ENCODE measurements at places on chromosomes 11 and 22.

GRCh38 chr22:32044913-32045312 is 1.9 kb downstream of the SLC5A1 start:
- no peak for DNase-seq

GRCh38 chr22:45934659-45935341 is 42.2 kb downstream of the WNT7B start:
- DNase-seq, result no peak

GRCh38 chr11:73072935-73073481 is 69.1 kb downstream of the FCHSD2 start:
- no peak for DNase-seq

DNA sequence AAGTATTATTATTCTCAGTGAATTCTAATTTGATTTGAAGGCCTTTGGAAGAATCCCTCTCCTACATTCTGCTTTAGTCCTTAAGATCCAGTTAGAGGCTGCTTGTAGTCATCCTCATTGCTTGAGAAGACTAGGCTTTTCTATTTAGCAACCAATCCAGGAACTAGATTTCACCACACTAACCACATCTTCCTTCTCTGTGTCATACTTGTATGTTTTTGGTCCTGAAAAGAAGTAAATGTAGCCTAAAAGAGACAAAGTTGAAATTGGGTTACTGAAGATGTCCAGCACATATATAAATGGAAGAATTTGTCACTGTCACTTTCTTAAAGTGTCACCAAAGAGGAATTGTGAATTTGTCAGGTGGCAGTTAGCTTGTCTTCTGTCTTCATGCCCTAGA is 46.6 kb upstream of the MMP7 start:
- DNase-seq, result no peak

GRCh38 chr11:95228081-95228749 is 2.8 kb downstream of the SESN3 start:
- no peak for DNase-seq

- DNase-seq, result no peak
These were observed 35.3 kb upstream of the SEPTIN5 start for GRCh38 chr22:19678949-19679521.

DNA sequence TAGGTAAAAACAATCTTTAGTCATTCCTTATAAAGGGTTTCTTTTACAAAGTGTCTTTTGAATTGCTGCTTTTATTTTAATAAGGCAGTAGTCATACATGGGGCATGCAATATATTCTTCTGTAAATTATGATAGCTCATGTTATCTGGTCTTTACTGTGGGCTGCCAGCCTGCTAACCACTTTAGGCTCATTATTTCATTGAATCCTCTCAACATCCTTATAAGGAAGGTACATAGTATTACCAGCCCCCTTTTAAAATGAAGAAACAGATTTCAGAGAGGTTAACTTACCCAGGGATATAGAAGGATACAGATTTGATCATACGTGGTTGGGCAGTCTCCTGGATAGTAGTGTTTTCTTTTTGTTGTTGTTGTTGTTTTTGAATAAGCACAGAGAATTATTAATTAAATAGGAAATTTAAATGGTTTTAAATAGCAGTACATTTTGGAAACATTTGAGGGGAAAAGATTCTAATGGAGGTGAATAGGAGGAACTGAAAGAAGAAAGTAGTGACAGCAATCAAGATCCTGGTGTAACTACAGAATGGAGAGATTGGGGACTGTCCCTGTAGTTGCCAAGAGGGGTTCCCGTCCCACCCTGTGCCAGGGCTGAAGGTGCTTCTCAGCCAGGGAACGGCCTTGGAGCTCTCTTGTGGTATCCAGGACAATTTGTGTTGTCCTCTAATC is 21.0 kb downstream of the SPECC1L start:
- no peak for DNase-seq

- no peak for DNase-seq
These were observed 6.7 kb downstream of the FBXO3 start for GRCh38 chr11:33767624-33768023.

DNA sequence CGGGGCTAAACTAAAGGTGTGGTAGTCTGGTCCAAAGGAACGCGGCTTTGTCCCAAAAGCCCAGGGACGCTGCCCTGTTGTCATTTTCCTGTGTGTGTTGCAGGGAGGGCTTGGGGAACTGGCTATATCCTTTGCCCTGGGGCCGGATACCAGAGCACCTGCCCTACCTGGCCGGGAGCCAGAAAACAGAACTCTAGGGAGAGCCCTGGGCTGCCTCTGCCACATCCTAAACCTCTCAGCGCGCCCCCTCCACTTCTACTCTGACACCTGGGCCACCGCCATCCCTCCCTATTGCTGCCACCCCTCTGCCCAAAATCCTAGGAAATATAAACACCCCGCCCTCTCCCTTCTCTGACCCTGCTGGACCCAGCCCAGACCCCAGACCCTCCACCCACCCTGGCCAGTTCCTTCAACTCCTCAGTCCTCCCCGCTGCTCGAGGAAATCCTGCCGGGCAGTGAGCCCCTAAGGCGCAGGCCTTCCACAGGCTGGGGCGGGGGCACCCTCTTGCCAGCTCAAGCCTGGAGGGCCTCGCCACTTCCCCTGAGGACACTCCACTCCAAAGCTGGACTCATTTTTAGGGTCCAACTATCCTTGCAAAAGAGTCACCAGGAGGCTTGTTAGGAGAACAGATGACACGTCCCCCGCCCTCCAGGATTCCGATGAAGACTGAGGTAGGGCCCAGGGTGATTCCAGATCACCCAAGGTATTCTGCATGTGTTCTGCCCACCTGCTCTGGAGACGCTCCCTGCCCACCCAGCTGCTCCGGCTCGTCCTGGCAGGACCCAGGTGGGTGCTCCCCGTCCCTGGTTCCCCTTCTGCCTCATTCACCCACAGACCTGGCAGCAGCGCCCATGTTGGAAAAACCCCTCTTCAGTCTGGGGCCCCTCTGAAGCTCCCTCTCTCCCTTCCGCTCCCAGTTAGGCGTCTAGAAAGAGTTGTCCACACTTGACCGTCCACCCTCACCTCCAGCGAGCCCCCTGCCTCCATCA is 12.2 kb downstream of the KCTD17 start:
- no peak for DNase-seq

GRCh38 chr22:24845041-24845898 is 39.3 kb downstream of the SGSM1 start:
- no peak for DNase-seq

- no peak for DNase-seq
These were observed 13.8 kb upstream of the MB start for GRCh38 chr22:35630891-35631290.

DNA sequence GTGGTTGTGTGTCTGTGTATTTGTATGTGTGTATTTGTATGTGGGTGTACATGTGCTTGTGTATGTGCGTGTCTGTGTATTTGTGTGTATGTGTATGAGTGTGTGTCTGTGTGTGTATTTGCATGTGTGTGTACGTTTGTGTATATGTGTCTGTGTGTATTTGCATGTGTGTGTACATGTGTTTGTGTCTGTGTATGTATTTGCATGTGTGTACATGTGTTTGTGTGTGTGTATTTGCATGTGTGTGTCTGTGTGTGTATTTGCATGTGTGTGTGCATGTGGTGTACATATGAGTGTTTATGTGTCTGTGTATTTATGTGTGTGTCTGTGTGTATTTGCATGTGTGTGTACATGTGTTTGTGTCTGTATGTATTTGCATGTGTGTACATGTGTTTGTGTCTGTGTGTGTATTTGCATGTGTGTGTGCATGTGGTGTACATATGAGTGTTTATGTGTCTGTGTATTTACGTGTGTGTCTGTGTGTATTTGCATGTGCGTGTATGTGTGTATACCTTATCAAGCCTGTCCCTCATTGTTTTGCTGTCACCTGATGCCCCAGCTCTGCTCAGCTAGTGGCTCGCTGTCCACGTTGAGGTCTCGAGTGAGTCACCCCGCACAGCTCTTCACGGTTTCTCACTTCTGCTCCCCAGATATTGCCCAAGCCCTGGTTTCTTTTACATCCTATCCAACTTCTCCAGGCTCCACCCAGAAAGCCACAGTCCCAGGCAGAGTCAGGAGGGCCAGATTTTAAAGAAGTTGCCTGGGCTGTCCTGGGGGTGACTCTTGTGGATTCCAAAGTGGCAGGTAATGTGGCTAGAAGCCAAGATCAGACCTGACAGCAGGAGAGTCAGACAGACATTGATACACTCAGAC is 15.2 kb downstream of the MB start:
- DNase-seq, result no peak
